ENCODE measurements at places on chromosomes 5 and 9.

GRCh38 chr5:58717303-58718007, 134.6 kb downstream of the RAB3C start:
- peak; percentile 51 for DNase-seq

DNA sequence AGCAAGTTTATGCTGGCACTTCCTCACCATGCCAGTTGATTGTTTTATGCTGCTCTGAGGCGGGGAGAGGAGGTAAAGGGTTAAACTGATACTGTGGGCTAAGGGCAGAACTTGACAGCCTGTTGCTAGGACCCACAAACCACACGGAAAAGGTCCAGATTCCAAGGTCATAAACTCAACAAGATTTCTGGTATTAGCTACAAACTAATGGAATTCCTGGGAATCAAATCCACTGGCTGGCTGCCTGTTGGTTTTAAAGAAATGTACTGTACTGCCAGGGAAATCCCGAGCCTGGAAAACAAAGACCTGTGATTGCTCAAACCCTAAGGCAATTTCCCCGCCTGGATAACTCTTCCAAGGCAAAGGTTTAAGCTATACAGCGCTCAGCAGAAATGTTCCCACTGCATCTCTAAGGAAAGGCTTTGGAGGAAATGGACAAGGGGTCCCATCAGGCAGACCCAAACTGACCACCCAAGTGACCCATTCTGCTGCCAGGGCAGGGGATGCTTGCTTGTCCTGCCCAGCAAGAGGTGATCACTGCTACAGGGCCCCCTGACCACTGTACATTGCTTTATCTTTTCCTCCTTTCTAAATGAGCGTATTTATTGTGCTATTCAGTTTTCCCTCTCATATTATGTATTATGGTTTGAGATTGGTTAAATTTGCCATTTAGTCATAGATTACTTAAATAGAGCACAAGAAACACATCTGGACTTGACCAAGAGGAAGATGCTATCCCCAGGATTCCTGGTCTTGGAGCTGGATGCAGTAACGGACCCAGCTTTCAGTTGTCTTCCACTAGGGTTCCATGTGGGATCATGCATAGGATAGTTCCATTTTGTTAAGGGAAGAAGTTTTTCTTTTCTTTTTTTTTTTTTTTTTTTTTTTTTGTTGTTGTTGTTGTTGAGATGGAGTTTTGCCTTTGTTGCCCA, 124.3 kb downstream of the SUSD1 start:
- no peak for DNase-seq

- peak; percentile 95 for DNase-seq
These were observed 532.9 kb downstream of the ANXA1 start for GRCh38 chr9:73684601-73685000.

DNA sequence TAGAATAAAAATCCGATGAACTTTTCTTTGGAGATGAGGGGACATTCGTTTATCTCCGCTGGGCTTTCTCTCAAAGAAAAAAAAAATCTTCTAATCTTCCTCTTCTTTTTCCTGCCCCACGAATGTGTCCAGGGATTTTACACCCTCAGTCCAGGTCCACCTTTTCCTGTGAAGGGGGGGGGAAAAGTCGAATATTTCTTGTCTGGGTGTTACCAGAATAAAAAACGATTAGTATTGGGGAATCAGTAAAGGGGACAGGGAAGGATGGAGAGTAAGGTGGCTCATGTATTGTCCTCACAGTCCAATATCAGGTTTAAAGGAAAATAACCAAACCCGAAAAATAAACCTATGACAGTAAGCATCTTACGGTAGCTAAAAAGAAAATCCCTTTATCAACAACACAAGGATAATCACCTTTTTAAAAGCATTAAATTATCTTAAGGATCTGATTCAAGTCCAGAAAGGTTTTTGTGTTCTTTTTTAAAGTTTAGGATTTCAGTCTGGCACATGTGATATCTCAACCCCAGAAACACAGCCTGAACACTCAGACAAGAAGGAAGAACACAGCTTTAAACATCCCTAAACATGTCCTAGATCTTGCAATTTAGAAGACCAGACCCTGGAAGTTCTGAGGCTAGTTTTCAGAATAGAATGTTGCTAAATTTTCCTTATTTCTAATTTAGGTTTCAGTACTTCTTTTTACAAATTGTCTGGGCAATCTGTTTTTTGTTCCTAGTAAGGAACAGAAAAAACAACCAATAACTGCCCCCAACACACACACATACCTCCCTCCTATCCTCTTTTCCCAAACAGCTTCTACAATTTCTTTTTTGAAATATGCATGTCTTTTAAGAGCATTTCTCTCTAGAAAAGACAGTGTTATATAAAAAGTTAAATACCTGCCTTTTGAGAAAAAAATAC, 1.2 kb downstream of the ZNF608 start:
- DNase-seq: no peak

- no peak for DNase-seq
These were observed 58.9 kb downstream of the NREP start for GRCh38 chr5:111697881-111698757.

Measured in trophoblast cell (in vitro differentiated cells and primary cell).